ENCODE measurements at places on chromosomes 3 and 15. TPM values are rescaled to one million over a fixed set of nuclear protein-coding genes. Genes with fewer than 3 reads are reported as not detected.

The GOLGA8N gene
- polyA plus RNA-seq, result 3.0 TPM

DNA sequence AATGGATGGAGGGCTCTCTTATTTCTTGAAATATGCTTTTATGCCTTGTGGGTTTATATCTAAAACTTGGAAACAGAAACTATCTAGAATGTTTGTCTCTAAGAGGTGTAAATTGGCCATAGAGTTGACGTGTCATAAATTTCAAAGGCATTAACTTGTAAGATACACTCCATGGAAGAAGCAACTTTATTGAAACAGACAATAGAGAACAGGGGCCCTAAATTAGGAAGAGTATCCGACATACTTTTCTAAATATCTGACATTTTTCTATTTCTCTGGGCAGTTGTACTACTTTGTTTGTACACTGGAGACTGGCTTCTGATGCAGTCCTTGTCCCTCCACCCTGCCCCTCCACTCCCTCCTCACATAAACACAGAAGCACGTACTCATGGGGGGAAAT lies 50.0 kb downstream of the MEIS2 start:
- DNase-seq, result no peak

DNA sequence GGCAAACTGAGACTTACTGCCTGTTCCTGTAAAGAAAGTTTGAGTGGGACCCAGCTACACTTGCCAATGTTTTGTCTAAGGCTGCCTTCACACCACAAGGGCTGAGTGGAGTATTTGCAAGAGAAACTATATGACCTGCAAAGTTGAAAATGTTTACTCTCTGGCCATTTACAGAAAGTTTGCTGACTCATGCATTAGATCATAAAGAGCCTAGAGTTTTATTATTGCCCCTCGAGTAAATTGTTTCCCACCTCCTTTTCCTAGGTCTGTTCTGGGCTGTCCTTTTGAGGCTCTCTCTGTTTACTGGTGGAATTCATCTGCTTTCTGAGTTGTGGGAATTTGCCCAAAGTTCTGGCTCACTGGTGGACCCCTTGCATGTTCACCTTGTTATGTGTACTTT lies 6.7 kb upstream of the PROK2 start:
- no peak for DNase-seq

The HHLA2 gene
- 0.08 TPM for polyA plus RNA-seq

The CHRM5 gene
- polyA plus RNA-seq, result not detected

DNA sequence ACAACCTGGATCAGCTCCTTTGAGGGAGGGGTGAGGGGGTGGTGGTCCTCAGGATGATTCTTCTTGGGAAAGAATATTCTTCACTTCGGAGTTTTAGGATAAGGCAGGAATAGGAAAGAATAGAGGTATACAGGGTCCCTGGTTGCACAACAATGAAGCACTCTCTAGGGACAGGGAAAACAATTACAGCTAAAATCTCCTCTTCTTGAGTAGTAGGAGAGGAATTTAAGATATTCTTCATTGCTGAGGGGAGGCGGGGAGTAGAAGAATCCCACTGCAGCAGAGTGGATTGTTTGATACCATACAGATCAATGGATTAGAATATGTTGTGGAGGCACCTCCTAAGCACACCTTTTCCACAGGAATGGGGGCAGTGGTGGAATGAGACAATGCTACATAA lies 20.5 kb downstream of the SLC9C1 start:
- no peak for DNase-seq

DNA sequence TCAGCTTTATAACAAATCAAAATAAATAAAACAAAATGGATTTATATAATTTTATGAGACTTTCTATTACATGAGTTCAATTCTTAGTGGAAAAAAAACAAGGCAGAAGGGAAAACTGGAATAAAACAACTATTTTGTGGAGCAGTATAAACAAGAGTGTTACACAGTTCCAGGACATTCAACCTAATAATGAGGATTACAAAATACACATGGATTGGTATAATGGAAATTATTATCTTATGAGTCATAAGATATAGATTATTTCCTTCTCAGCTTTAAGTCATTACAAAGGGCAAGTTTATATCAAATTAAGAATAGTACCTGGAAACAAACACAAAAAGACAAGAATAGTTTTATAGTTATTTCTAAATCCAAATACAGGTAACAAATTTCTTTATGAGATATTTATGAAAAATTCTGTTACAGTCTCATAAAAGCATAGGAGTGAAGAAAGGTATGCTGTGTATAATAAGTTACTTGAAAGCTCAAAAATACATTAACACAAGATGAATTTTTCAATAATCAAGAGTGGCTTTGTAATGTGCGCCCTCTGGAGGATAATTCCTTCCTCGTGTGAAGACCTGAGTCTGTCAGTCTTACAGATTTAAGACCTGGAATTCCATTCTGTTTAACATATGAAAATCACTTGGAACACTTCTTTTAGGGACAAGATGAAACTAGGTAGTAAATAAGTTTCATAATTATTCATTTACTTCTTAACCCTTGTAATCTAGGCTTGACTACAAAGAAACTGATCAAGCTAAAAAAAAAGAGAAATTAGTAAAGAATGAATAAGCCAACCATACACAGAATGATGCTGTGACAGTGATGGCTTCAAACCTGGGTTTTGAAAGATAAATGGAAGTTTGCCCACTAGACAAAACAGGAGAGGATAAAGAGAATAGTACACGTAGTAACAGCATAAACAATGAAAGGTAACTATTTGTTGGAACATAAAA lies 9.5 kb downstream of the COPS2 start:
- DNase-seq, result peak; percentile 53

DNA sequence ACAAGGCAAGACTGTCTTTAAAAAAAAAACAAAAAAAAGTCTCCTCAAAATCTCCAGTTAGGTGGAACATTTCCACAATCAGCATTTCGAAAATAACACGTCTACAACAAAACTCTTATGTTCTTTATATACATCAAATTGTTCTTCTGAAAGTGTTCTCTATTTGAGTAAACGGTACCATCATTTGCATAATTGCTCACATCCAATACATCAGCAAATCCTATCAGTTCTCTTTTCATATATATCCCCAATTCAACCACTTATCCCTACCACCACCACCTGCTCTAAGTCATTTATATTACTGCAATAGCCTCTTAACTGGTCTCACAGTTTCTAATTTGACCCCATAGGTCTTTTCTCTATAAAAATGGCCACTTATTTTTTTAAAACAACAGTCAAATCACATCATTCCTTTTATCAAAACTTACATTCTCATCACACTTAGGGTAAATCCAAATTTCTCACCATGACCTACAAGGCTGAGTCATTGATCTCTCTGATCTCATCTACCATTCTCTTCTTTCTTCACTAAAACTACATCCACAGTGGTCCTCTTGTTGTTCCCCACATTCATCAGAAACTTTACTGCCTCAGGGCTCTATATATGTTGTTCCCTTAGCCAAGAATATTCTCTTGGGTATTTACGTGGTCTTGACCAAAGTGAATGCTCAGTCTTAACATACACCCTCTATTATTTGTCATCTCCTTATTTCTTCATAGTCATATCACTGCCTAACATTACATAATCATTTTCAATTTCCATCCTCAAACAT lies 237.0 kb downstream of the SCAPER start:
- no peak for DNase-seq

- no peak for DNase-seq
These were observed 988 bp upstream of the CFAP92 start for GRCh38 chr3:128994581-128995546.

GRCh38 chr3:191026746-191027145 lies 164.3 kb upstream of the GMNC start:
- no peak for DNase-seq

DNA sequence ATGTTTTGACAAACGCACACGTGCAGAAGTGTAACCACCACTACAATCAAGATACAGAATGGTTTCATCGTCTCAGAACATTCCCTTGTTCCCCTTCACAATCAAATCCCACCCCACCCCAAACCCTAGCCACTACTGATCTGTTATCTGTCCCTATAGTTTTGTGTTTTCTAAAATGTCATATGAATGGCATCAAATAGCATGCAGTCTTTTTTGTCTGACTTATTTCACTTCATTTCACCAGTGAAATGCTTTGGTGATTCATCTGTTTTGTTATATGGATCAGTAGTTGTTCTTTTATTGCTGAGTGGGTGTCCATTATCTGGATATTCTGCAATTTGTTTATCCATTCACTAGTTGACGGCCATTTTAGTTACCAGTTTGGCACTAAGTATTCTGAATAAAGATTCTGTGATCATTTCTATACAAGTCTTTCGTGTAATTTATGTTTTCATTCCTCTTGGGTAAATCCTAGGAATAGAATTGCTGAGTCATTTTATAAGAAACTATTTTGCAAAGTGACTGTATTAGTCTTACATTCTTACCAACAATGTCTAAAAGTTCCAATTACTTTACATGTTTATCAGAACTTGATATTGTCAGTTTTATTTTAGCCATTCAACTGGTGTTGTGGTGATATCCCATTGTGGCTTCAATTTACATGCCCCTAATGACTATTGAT lies 232.8 kb downstream of the CLSTN2 start:
- DNase-seq, result no peak

GRCh38 chr15:74399100-74399499 lies 31.7 kb upstream of the CYP11A1 start:
- no peak for DNase-seq

All from A549 (cell line).